Stimulated activated CD8-positive, alpha-beta memory T cell treated with anti-CD3 and anti-CD28 coated beads, Interleukin-15, amount 100 ng/mL, for 48 hours (primary cell): ENCODE measurements at places on chromosomes 3 and 15.

DNA sequence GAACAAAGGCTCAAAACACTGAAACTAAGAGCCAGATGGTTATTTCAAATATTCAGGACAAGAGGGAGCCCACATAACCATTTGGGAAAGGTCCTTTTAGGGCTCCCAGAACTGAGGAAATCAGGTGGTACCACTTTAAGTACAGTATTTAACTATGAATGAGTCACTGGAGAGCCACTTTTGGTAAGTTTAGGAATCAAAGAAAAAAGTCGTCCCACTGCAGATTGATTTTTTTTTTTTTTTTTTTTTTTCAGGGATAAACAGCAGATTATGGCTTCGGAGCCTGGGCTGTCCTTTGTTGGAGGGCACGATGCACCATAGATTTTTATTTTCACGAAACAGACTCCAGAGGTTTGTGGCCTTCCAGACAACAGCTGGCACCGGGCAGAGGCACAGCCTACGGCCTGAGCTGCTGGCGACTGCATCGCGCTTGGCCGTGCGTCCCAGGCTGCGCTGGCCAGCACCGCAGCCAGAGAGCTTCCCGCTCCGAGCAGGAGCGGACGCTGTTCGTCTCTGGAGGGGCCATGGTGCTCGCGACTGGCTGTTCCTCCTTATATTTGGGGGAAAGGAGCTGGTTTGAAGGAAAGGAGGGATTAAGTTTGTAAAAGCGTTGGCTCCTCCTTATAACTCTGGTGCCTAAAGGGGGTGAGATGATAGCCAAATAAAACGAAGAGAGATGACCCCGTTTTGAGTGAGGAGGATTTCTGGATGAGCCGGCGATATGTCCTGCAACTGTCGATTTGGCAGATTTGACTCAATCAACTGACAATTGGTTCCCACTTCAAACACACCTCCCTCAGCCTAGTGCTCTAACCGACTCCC, 152.9 kb upstream of the GOLIM4 start:
- no peak for DNase-seq

DNA sequence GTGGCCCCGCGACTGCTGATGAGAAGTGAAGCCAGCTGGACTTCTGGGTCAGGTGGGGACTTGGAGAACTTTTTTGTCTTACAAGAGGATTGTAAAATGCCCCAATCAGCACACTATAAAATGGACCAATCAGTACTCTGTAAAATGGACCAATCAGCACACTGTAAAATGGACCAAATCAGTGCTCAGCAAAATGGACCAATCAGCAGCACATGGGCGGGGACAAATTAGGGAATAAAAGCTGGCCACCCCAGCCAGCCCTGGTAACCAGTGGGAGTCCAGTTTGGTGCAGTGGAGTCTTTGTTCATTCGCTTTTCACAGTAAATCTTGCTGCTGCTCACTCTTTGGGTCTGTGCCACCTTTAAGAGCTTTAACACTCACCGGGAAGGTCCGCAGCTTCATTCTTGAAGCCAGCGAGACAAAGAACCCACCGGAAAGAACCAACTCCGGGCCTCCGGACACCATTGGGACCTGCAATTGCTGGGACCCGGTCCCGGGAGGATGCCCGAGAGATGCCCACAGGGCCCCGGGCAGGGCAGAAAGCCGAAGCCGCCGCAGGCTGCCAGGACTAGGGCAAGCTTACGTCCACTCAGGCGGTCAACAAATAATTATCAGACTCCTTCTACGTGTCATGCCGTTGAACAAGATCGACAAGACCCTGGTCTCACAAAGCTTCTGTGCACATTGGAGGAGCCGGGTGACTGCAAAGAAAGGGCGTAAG, 8.3 kb upstream of the NR2E3 start:
- no peak for DNase-seq

DNA sequence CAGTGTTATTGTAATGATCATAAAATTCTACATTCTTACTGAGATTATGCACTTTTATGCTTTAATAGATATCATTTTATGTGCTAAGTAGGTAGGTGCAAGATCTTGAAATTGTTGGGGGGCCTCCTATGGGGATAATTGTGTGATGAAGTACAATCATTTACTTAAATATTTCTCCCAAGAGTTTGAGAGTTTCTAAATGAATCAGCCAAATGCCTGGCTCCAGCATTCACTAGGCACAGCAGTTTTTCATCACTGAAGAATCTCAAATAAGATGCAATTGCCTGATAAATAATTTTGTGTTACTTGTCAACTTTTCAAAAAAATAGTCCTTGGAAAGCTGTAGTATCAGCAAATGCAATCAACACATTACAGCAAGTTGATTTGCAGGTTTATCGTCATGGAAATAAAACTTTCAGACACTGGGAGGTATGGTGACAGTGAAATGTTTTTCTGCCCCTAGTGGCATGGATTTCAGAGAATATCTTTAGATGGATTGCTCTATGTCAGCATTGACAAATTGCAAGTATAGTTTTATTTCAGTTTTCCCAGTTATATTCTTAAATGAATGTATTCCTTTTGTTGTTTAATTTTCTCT, 167.1 kb downstream of the NEK11 start:
- no peak for DNase-seq

DNA sequence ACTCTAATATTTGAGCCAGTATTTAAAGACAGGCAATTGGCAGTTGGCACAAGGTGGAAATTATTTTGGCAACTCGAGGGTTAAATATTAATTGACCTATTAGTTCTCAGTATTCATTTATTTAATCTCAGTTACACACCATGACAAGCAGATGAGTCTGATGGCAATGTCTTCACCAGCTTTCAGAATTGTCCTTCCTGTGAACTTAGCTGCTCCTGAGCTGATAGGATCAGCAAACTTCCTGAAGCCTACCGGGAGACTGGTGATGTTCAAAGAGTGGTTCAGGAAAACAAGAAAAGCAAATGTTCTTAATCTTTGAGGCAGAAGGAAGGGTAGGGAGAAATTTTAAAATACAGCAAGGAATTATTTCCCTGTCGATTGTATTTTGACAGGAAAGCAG, 522.2 kb downstream of the SOX2 start:
- DNase-seq, result no peak
